Thyroid gland (tissue), 4 donors: ENCODE measurements at places on chromosomes 7 and 10. TPM values are rescaled to one million over a fixed set of nuclear protein-coding genes. Genes with fewer than 3 reads are reported as not detected.

The FBXO24 gene
- total RNA-seq = 0.88 TPM

The OR2A5 gene
- total RNA-seq = not detected

The FAM25C gene
- not detected for total RNA-seq

The TYSND1 gene
- total RNA-seq = 31.2 TPM

The ARMC3 gene
- total RNA-seq = 0.56 TPM

The HOXA3 gene
- 6.1 TPM for total RNA-seq

The KLLN gene
- 0.27 TPM for total RNA-seq

The CARD11 gene
- 2.5 TPM for total RNA-seq

The PPP1R17 gene
- total RNA-seq = not detected

The CTAGE4 gene
- total RNA-seq = 27.4 TPM

The GPR15LG gene
- not detected for total RNA-seq

The ZNF727 gene
- 2.3 TPM for total RNA-seq

The DDC gene
- not detected for total RNA-seq

The CCDC6 gene
- total RNA-seq = 69.7 TPM

The SPDYE2B gene
- not detected for total RNA-seq

The SFRP5 gene
- not detected for total RNA-seq

The SH3PXD2A gene
- 9.4 TPM for total RNA-seq

The FAM241B gene
- 3.5 TPM for total RNA-seq

The POLR2J2 gene
- total RNA-seq = 2.0 TPM

The TMEM229A gene
- 0.49 TPM for total RNA-seq

The LRMDA gene
- total RNA-seq = 23.8 TPM

The DHTKD1 gene
- 29.1 TPM for total RNA-seq

The TMEM178B gene
- total RNA-seq = 49.9 TPM

The ZNF800 gene
- total RNA-seq = 27.1 TPM

The CYP26C1 gene
- total RNA-seq = not detected

The PTPN20 gene
- 5.8 TPM for total RNA-seq

The LEP gene
- total RNA-seq = not detected

The PLXNA4 gene
- 1.5 TPM for total RNA-seq

The GRM3 gene
- total RNA-seq = not detected

The APBB1IP gene
- total RNA-seq = 4.3 TPM

The GPR26 gene
- total RNA-seq = not detected

The EPO gene
- total RNA-seq = not detected

The CNNM1 gene
- total RNA-seq = 0.27 TPM

The ANKRD30A gene
- not detected for total RNA-seq

The MCM10 gene
- total RNA-seq = 0.45 TPM

The TSPAN15 gene
- total RNA-seq = 21.7 TPM

The BMI1 gene
- 57.2 TPM for total RNA-seq

The SPDYE1 gene
- not detected for total RNA-seq
